ENCODE measurements at places on chromosomes 7 and 10. TPM values are rescaled to one million over a fixed set of nuclear protein-coding genes. Genes with fewer than 3 reads are reported as not detected.

DNA sequence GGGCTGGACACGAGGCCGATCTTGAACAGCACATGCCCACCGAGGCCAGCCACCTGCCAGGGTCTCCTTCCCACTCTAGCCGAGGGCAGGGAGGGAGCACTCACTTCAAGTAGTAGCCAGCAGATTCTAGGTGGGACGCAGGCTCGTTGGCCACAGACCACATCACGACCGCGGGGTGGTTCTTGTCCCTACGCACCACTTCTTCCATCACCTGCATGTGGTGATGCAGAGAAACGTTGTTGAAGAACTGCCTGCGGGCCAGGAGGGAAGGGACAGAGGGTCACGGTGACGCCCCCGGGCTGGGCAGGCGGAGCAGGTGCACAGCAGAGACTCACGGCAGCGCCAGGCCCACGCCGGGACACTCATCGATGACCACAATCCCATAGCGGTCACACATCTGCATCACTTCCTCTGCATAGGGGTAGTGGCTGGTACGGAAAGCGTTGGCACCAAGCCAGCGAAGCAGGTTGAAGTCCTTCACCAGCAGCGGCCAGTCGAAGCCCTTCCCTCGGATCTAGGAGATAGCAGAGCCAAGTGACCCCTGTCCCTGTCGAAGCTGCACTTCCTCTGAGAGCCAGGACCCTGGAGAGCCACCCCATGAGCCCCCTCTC, 7.7 kb downstream of the GUSB start:
- H3K4me3 ChIP-seq, result no peak overlapping the region
- no peak for DNase-seq
- no peaks in the 10 kb centered on the region for H3K4me1 ChIP-seq
- no peak overlapping the region for H3K27ac ChIP-seq
- no peaks in the 10 kb centered on the region for H3K27me3 ChIP-seq
- no peaks in the 10 kb centered on the region for H3K36me3 ChIP-seq

DNA sequence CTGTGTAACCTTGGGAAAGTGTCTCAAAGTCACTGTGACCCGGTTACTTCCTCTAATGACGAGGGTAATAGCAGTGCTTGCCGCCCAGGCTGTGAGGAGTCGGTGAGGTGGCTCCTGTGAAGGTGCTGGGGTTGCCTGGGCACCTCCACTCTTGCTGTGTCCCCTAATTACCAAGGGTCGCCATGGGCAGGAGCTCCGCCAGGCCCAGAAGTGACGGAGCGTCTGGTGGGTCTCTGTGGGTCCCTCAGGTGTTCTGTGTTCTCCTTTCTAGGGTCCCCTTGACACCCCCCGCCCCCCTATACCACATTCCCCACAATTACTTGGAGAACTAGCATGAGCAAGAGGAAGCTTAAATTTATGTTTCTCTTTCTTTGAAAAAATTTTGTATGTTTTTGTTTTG, 161.5 kb downstream of the WDR37 start:
- no peaks in the 10 kb centered on the region for H3K36me3 ChIP-seq
- H3K27ac ChIP-seq, result no peak overlapping the region
- no peak overlapping the region for H3K4me3 ChIP-seq
- no peaks in the 10 kb centered on the region for H3K4me1 ChIP-seq
- DNase-seq, result no peak

GRCh38 chr7:68244389-68244788, 1247.8 kb downstream of the TYW1 start:
- no peak for DNase-seq
- H3K27ac ChIP-seq, result no peak overlapping the region
- no peaks in the 10 kb centered on the region for H3K27me3 ChIP-seq
- no peaks in the 10 kb centered on the region for H3K4me1 ChIP-seq

NUTM2E gene
- total RNA-seq, result not detected

DNA sequence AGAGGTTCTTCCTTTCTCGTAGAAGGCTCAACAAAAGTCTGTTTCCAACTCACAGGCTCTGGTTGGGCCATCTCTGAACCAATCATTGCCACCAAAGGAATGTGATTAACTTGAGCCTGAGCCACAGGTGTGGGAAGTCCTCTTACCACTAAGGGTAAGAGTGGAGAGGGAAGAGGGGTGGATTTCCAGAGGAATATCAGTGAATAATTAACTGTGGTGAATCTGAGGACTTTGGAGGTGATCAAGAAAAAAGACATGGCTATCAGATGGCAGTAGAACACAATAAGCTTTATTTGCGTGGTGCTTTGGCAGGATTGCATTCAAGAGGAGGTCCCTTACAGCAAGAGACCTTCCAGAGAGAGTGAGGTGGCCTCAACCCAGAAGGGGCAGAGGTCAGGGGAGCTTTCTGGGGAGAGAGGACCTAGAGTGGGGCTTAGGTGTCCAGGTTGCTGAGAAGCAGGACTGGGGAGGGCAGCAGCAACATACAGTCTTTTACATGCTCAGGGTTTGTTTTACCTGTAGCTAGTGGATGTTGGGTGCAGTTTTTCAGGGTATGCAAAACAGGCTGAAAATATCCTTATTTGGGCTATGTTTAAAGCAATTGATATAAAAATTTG, 61.4 kb downstream of the BBS9 start:
- H3K36me3 ChIP-seq, result no peaks in the 10 kb centered on the region
- no peaks in the 10 kb centered on the region for H3K4me1 ChIP-seq
- no peaks in the 10 kb centered on the region for H3K27me3 ChIP-seq
- no peak overlapping the region for H3K4me3 ChIP-seq
- DNase-seq, result no peak
- no peak overlapping the region for H3K27ac ChIP-seq

DNA sequence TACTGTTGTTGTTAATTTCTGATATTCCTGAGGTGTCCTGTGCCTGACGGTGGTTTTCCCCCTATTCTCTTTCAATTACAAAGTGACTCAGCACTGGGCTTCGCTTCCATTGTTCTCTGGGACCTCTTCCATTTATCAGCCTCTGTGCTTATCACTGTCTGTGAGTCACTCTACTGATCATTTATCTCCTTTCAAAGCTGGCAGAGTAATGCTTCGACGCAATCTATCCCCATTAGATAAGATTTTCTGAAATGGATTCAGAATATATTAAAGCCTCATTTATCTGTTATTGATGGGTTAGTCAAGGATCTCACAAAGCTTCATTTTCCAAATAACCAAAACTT, 679.2 kb downstream of the SDK1 start:
- DNase-seq, result no peak
- H3K4me3 ChIP-seq, result no peak overlapping the region
- no peak overlapping the region for H3K27ac ChIP-seq
- no peaks in the 10 kb centered on the region for H3K27me3 ChIP-seq
- H3K4me1 ChIP-seq, result no peaks in the 10 kb centered on the region

DNA sequence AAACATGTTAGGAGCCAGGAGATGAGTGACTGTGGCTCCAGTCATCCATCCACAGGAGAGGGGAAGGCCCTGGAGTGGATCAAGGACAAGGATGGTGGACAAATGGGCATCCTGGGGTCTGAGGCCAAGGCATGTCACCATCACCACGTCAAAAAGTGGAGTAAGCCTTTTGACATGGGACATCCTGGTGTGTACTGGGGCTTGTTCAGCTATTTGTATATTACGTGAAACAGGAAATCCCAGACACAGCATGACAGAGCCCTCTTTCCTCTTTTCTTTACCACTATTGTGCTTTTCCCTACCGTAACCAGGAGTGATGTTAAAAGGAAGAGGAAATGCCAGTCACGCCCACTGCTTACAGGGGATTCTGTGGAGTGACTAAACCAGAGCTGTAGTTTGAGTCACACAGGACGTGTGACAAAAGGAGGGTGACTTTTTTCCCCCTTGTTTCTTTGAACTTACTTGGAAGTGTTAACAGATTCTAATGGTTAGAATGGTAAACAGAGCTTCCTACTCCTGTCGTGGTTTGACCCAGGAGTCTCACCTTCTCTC, 15.4 kb downstream of the ACSL5 start:
- no peaks in the 10 kb centered on the region for H3K27me3 ChIP-seq
- H3K4me3 ChIP-seq, result no peak overlapping the region
- H3K27ac ChIP-seq, result no peak overlapping the region
- no peaks in the 10 kb centered on the region for H3K4me1 ChIP-seq
- H3K36me3 ChIP-seq, result no peaks in the 10 kb centered on the region

CFAP69 gene
- 15.8 TPM for total RNA-seq

Measured in aorta (tissue), 5 donors.